ENCODE measurements at places on chromosomes 12 and 14.

DNA sequence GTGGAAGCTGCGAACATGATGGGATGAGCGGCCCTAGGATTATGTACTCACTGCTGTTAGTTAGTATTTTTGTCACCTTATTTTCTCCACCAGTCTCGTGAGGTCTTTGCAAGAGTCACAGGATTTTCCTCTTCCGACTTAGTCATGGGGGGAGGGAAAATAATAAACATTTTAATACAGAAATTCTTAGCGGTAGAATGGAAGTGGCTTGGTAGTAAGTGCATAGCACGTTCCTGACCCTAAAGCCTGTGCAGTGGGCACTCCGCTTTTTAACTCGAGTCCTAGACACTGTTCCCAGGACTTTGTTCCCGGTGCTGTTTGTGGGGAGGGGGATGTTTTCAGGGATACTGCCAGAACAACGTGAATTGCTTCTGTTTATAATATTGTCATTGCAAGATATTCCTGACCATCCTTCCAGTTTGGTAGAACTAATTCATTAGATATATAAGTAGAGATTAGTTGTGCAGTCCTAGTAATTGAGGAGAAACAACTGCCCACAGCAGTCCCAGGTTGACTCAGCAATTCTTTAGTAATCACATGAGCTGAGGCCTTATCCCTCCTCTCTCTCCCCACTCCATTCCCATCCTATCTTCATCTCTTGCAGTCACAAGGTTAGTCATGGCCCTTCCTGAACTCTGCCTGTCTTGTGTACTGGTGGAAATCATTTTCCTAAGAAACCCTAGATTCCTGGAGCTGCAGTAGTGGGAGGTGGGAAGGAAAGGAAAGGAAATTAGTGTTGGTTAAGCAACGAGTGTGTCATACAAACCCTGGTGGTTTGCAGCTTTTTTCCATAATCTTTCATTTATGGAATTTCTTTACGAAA lies 799 bp downstream of the SLC38A6 start:
- no peak for DNase-seq

DNA sequence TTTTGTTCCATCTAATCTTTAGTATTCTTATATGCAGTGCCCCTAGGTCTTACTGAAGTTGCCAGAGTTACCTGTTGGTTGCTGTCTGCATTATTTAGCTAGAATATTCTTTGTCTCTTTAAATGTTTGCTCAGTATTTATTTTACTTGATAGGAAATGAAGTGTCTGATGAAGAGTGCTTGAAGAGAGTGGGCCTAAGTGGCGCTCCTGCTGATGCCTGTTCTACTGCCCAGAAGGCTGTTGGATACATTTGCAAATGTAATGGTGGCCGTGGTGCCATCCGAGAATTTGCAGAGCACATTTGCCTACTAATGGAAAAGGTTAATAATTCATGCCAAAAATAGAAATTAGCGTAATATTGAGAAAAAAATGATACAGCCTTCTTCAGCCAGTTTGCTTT lies 18.9 kb downstream of the CMAS start:
- DNase-seq: no peak

GRCh38 chr14:104968541-104969401 lies 9.4 kb downstream of the AHNAK2 start:
- DNase-seq: no peak

GRCh38 chr12:14991069-14991468 lies 18.2 kb downstream of the PDE6H start:
- no peak for DNase-seq

- peak; percentile 72 for DNase-seq
Observed at GRCh38 chr12:48988030-48988649, 10.0 kb downstream of the WNT1 start.

GRCh38 chr12:46385438-46385837 lies 12.9 kb upstream of the SLC38A2 start:
- no peak for DNase-seq

- no peak for DNase-seq
Observed at GRCh38 chr12:3809357-3810015, 56.6 kb upstream of the CRACR2A start.

- DNase-seq: no peak
Observed at GRCh38 chr12:93749515-93749914, 72.3 kb downstream of the CRADD start.

GRCh38 chr12:7503686-7504415 lies at the start of gene CD163:
Gene CD163, minus strand, starts transcription at chr12:7503777. Its CDS starts 87 bp downstream, at chr12:7503690.
- DNase-seq: no peak

- DNase-seq: no peak
Observed at GRCh38 chr12:12823300-12823699, 10.2 kb downstream of the DDX47 start.

DNA sequence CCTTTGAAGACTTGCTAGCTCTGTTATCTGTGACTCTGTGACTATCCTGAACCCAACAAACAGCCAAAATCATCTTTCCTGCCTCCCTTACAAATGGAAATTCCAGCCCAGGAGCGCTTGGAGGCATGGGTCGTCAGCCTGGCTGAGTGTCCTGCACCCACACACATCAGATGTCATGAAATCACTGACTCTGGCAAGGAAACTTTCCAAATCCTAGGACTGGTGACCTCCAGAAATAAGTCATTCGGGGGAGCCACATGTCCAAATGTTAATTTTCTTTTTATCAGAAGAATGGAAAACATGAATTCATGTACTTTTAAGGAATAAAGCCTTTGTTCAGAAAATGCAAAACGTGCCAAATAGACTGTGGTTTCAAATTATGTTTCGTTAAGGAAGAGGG lies 96.3 kb upstream of the EVL start:
- no peak for DNase-seq

- DNase-seq: no peak
Observed at GRCh38 chr12:85856966-85857365, 17.1 kb upstream of the NTS start.

GRCh38 chr14:92755495-92755894 lies 7.1 kb upstream of the LGMN start:
- no peak for DNase-seq

DNA sequence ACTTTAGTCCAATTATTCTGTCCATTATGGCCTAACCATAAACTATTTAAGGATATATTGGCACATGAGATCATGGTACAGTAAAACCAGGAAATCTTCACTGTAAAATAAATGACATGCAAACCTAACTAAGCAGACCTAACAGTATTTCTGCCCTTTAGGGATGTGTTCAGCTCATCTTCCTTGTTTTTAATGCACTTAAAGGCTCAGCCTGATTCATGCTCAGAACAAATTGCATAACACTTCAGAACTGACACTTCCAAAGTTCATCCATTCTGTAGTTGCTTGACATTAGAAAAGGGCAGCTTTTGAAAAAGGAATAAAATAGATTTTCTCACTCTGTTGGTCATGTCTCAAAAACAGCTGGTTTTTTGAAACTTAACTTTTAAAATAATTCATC lies 708.5 kb downstream of the C12orf50 start:
- DNase-seq: no peak

- no peak for DNase-seq
Observed at GRCh38 chr12:129520739-129521138, 383.1 kb downstream of the TMEM132D start.

GRCh38 chr14:72947366-72948160 lies 21.3 kb downstream of the DCAF4 start:
- DNase-seq: no peak

DNA sequence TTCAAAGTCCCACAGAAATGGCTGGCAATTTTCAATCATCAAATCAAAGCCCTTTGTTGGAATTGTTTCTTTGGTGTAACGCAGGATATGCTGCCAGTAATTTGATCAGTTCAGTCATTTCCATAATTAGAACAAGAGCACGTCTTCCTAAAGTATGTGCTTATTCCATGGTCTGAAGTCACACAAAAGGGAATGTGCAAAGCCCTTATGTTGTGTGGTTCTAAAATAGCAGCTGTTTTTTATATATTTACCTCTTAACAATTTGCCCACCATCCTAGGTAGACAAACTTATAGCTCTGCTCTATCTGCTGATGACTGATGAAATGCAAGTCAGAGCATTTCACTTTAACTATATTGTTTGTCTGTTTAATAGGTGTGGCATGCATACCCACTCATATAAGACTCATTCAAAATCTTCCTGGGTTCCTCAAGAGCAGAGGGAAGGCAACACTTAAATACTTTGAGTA lies 176.1 kb upstream of the SLC38A2 start:
- no peak for DNase-seq

- no peak for DNase-seq
Observed at GRCh38 chr14:61646366-61647116, 48.8 kb upstream of the HIF1A start.

DNA sequence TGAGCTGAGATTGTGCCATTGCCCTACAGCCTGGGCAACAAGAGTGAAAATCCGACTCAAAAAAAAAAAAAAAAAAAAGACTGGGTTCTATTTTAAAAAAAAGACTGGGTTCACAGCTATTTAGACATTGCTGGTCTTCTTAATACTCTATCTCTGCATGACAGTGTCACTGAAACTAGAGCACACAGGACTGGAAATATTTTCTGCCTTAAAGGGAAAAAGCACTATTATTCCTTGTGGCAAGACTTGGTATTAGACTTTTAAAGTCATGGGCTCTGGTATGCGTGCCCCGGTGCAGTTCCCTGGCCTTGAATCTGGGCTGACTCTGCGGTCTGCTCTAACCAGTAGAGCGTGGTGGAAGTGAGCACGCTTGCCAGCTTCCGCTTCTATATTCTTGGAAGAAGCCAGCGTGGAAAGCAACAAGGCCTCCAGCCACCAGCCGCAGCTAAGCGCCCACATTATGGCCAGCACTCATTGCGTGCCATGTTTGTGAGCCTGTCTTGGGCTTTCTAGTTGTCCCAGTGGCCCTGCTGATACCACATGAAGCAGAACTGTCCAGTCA lies 31.3 kb downstream of the PRKAB1 start:
- no peak for DNase-seq

- no peak for DNase-seq
Observed at GRCh38 chr12:49584591-49584990, 16.6 kb upstream of the MCRS1 start.

GRCh38 chr14:100592972-100593371 lies 5.8 kb upstream of the BEGAIN start:
- no peak for DNase-seq

GRCh38 chr12:857611-858010 lies 91.9 kb downstream of the RAD52 start:
- DNase-seq: no peak

DNA sequence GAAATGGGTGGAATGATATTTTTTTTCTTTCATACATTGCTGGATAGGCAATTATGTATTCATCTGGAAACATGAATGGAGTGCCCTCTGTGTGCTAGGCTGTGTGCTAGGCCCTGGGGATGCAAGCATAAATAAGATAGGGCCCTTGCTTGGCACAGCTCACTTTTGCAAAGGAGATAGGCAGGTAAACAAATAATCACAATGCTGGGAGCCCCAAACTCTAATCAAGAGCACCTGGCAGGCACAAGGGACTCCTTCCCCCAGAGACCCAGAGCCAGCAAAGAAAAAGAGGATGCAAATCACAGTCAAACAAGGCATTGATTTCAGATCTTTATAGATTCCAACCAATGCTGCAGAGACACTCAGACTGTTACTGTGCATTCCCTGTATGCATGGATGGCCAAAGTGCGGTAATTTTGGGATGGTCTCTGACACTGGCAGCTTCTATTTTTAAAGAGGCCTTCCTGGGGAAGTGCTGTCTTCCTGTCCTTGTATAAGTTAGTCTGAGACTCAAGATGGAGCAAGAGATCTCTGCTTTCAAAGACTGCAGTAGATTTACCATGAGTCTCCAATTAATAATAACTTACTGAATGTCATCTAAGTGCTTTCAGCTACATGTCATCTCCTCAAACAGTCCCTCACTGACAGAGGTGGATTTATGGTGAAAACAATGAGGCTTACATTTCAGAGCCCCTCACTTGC lies 45.1 kb upstream of the CPM start:
- DNase-seq: no peak

DNA sequence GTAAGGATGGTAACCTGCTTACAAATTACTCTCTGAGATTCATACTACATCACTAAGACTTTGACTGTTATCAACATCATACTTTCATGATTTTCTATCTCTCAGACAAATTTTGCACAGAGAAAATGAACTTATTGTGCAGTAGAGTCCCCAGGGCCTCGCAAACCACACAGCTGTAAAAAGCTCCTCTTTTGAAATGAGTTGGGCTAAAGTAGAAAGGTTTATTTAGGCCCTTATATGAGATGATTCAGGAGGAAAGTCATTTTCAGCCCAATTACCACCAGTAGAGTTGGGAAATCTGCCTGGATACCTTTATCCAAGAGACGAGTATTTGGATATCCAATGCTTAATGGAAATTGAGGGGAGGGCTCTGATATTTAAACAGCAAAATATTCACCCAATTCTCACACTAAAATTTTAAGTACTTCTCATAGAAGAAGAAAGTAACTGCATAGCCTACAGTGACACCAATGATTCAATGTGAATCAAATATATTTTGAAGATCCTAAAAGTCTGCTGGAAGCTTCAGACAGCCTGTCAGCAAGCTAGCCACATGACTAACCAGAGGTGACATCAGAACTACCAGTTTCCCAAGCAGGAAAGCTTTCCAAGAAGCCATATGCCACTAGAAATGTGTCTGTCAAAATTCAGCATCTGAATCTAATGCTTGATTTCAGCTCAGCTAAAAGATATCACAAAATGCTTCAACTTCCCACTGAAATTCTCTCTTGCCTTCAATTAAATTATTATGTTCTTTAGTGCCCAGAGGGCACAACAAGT lies 190.1 kb upstream of the SYT1 start:
- DNase-seq: no peak

- no peak for DNase-seq
Observed at GRCh38 chr12:102479099-102479885, 1.1 kb downstream of the IGF1 start.

DNA sequence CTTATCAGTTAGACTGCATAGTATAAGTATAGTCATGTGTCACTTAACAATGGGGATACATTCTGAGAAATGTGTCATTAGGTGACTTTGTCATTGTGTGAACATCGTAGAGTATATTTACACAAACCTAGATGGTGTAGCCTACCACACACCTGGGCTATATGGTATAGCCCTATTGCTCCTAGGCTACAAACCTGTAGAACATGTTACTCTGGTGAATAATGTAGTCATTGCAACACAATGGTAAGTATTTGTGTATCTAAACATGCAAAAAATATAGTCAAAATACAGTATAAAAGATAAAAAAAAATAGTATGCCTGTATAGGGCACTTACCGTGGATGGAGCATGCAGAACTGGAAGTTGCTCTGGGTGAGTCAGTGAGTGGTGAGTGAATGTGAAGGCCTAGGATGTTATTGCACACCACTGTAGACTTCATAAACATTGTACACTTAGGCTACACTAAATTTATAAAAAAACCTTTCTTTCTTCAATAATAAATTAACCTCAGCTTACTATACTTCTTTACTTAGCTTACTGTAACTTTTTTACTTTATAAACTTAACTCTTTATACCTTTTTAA lies 40.3 kb upstream of the ANKS1B start:
- no peak for DNase-seq

DNA sequence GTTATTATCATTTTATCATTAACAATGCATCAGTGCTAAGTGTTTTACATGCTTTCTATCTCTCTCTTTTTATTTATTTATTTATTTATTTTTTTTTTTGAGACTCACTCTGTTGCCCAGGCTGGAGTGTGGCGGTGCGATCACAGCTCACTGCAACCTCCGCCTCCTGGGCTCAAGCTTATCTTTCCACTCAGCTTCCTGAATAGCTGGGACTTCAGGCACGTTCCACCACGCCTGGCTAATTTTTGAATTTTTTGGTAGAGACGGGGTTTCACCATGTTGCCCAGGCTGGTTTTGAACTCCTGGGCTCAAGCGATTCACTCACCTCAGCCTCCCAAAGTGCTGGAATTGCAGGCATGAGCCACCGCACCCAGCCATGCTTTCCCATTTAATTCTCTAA lies 3.9 kb upstream of the BTG1 start:
- no peak for DNase-seq

Data from activated T-cell treated with anti-CD3 and anti-CD28 coated beads for 1 hour (primary cell).